ENCODE measurements at places on chromosomes 12 and 14.

- no peak for DNase-seq
These were observed 9.9 kb downstream of the ETNK1 start for GRCh38 chr12:22634883-22635282.

GRCh38 chr12:26648584-26648983 lies 184.4 kb downstream of the ITPR2 start:
- no peak for DNase-seq

DNA sequence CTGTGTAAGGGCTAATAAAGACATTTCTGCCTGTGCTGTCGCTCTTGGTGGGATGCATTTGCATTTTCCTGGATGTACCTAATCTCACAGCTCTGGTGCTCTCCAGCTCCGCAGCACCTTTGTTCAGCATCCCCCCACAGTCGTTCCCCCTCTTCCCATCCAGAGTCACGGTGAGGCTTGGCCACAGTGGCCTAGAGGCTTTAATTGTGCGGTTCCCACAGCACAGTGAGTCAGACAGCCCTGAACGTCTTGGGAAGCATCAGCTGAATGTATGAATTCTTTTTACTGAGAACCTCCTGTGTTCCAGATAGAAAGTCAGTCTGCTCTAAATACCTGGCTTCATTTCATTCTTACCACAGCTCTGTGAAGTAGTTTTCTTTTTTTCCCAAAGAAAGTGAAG lies 28.7 kb downstream of the MLXIP start:
- DNase-seq = no peak

DNA sequence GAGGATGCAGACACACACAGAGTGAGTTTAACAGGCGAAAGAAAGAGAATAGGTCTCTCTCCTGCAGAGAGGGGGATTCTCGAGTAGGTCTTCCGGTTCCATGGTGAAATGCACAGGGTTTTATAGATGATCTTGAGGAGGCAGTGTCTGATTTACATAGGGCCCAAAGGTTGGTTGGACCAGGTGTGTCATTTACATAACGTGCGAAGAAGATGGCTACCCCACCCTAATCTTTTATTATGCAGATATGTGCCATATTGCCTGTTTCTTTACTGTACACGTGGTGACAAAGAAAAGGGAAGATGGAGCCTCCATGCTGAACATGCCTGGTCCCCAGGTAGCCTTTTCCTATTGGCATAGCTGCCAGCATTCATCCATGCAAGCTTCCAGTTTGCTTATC lies 219.8 kb downstream of the CRADD start:
- no peak for DNase-seq

- no peak for DNase-seq
These were observed 108.9 kb downstream of the DERA start for GRCh38 chr12:16020031-16020430.

DNA sequence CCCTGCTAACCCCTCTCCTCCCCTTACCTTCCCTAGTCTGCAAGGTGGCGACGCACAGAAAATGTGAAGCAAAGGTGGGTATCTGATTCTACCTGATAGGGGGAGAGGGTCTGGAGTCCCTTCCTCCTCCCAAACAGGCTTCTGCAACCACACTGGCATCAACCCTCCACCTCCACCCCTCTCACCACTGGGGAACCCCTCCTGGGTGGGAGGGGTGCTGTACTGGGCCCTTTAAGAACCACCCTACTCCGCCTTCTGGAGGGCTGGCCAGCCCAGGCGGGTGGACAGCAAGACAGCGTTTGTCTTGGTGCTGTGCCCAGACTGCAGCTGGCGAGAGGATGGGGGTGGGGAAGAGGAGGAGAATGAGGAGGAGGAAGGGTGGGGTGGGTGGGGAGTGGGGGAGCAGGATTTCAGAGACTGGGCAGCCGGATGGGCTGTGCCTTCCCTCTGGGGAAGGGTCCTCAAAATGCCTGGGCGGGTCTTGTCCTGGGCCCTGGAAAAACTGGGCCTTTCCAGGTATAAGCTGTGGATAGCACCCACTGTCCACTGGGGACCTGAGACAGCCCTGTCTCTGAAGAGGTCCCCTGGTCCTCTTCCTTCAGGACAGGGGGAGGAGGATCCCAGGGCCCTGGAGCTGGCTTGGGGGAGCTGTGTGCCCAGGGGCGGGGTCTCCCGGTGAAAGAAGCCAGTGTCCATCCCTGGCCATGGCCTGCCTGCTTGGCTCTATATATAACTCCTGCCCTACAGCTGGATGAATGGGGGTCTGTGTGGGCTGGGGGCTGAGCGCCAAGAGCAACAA lies 2.8 kb downstream of the TNS2 start:
- no peak for DNase-seq

DNA sequence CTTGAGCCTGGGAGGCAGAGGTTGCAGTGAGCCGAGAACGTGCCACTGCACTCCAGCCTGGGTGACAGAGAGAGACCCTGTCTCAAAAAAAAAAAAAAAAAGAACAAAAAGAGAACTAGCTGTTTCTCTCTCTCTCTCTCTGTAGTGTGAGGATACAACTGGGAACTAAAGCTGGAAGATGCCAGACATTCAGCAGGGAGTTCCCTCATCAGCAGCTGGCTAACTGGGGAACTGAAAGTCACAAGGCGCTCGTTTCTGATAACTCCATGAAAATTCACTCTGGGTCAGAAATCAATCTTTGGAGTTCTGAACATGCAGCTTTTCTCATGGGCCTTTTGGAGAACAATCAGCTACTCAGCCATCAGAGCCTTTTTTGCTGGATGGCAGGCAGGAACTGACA lies 43.5 kb upstream of the MAP1LC3B2 start:
- no peak for DNase-seq

- DNase-seq = peak; percentile 65
These were observed 39.1 kb upstream of the INF2 start for GRCh38 chr14:104650057-104650980.

DNA sequence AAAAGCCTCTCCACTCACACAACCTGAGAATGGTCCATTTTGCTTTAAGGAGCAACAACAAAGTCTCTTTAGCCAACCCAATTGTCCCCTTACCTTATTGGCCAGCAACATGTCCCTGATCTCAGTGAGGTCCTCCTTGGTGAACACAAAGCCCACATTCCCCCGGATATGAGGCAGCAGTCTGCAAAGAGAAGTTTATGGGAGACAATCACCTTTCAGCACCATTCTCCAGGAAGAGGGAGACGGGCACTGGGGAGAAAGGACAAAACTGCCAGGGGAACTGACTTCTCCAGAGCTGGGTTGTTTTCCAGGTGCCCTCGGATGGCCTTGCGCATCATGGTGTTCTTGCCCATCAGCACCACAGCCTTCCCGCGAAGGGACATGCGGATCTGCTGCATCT lies 1.9 kb downstream of the RPLP0 start:
- DNase-seq = no peak

DNA sequence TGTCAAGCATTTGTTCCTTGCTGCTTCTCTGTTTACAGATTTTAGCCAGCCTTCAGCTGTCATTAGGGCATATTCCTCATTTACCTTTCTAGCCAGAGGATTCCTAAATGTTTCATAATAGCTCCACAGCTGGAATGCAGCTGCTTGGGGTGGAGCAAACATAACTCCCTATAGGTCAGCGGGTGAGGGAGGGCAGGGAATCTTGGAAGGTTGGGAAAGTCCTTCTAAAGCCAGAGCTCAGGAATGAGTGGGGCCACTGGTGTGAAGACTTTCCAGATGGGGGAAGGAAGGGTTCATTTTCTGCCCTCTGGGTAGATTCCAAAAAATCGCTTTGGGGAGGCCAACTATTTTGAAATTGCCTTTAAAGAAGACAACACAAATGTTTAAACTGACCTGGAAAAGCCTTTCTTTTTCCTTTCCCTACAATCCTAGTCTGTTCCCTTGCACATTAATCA lies 16.3 kb upstream of the IRF2BPL start:
- DNase-seq = no peak

DNA sequence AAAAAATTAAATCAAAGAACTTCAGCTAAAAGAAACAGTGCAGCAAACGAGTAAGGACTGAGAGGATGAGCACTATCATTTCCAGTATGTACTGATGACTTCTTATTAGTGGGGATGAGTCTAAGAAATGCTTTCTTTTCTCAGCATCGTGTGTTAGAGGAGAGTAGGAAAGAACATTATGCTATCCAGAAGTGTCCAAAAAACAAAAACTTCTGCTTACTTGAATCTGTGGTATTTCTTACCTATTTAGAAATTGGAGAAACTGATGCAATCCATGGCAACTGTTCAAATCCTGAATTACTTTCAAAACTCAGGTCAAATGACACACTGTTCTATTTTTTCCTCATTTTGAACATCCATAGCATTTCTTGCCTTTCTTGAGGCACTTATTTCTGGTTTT lies 23.7 kb downstream of the ABCD2 start:
- DNase-seq = no peak

DNA sequence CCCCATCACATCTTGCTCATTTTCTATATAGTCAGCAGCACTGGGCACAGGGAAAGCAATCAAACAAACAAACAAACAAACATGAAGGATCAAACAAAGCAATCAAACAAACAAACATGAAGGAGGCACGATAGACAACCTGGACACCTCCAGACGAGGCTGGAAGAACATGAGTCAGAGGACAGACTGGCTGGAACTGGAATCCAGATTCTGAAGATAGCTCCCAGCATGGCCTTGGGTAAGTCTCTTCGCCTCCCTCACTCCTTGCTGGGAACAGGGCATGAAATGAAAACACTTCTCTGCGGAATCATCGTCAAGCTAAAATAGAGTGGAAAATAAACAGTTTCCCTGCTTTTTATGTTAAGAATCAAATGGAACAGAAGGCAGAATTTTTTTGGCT lies 984.8 kb downstream of the VRK1 start:
- no peak for DNase-seq

- DNase-seq = no peak
These were observed 78.6 kb downstream of the IFNG-AS1 start for GRCh38 chr12:68067762-68068376.

- no peak for DNase-seq
These were observed 21.6 kb upstream of the MED13L start for GRCh38 chr12:116299064-116299463.

DNA sequence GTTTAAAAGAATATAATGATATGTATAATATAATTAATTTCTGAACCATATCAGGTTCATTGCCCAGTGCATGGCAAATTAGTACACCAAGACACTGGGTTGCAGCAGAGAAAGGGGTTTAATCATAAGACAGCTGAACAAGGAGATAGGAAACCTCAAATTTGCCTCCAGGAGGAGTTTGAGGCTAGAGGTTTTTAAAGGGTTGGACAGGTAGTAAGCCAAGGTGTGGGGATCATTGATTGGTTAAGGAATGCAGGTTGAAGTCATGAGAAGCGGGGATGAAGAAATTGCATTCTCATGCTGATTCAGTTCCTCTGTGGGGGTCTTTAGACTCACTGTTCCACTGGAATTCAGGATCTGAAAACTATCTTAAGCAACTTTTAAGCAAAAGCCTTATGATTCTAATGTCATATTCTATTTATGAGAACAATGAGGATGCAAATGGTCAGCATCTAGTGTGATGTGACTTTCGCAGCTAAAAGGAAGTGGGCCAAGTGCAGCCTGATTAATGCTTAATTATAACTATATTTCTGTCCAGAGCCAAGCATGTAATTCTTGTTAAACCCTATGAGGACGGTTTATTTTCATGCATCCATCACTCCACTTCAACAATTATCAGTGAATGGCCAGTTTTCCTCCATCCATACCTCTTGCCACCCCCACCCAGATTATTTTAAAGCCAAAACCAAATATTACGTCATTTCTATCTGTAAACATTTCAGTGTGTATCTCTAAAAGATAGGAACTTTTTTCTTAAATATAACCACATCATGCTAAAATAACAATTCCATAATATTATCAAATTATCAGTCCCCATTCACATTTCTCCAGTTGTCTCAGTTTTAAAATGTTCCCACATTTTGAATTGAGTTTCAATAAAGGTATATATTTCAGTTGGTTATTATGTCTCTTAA lies 14.9 kb downstream of the RNF212B start:
- DNase-seq = no peak

DNA sequence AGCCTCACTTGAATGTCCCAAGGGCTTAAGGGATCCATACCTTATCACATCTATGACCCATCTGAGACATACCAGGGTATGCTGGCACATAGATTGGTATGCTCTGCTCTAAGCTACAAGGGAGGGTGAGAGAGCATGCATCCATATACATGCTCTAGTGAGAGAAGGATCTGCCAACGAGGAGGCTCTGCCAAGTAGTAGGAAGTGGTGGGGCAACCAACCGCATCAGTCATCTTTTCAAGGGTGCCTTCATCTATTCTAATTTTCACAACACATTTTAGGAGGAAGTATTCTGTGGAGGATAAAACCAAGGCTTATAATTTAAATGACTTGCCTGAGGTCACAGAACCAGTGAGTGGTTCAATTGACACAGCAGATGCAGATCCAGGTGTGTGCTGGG lies 6.6 kb upstream of the PPM1A start:
- no peak for DNase-seq

DNA sequence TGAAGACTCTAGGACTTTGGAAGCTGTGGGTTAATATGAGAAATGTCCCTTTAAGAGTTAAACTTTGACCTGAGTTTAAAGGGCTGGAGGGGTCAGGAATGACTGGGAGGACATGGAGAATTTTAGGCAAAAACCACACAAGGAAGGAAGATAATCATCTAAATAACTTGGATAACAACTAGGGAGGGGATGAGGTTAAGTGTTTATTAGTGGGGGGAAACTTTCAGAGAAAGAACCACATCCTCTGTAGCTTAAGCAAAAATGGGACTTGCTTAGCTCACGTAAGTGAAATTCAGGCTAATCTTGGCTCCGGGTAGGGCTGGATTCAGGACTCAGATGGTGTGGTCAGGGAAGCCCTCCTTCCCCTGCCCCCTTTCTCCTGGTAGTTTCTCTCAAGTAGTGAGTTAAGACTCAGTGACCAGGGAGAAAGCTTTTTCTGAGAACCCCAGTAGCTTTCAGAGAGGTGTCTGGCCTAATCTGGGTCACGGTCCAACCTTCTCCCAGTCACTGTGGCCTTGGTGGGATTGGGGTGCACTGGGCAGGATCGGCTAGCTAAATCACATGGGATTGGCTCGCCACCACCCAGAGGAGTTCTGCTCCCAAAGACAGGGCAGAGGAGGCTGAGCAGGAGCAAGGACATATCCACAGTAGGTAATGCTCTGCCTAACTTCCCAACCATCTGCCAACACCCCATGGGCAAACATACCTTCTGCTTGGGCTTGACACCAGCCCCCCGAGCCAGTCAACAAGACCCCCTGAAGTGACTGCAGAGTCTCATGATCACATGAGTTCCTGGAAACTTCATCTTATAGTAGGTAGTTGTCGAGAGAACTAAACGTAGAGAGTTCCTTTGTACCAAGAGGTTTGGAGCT lies 52.8 kb downstream of the ARF6 start:
- no peak for DNase-seq

Data from activated CD4-positive, alpha-beta T cell treated with anti-CD3 and anti-CD28 coated beads, Interleukin-2, amount 50 U/mL, for 1 hour (primary cell).